T-helper 1 cell treated with Interleukin-12 subunit alpha and Interleukin-12 subunit beta and Interleukin-4 antibody, amounts not matched to agents 30 ng/mL and 1 ng/mL, for 36 hours (primary cell): ENCODE measurements at places on chromosomes 7 and 10. TPM values are rescaled to one million over a fixed set of nuclear protein-coding genes. Genes with fewer than 3 reads are reported as not detected.

Gene ACHE
- total RNA-seq, result 0.17 and 0.42 TPM in 2 replicates

Gene LIPM
- not detected in 2 replicates for total RNA-seq

Gene GLCCI1
- total RNA-seq, result 21.4 and 28.8 TPM in 2 replicates

Gene MIOS
- total RNA-seq, result 27.7 and 29.6 TPM in 2 replicates

Gene CTTNBP2
- not detected in 2 replicates for total RNA-seq

Gene POM121L12
- total RNA-seq, result not detected in 2 replicates

Gene C10orf105
- total RNA-seq, result 0.29 and 0.42 TPM in 2 replicates

Gene ITGB8
- not detected in 2 replicates for total RNA-seq

Gene ARMC10
- 33.2 and 35.2 TPM in 2 replicates for total RNA-seq

Gene VSTM4
- total RNA-seq, result 0.07 and 0.10 TPM in 2 replicates

Gene ZSWIM8
- 112 and 128 TPM in 2 replicates for total RNA-seq

Gene EPHB6
- 6.4 and 7.8 TPM in 2 replicates for total RNA-seq

Gene TAS2R40
- not detected in 2 replicates for total RNA-seq

Gene GIMAP5
- total RNA-seq, result 242 and 253 TPM in 2 replicates

Gene ABCB4
- total RNA-seq, result not detected in 2 replicates

Gene ITIH2
- total RNA-seq, result not detected in 2 replicates

Gene GBX1
- total RNA-seq, result not detected in 2 replicates

Gene KCNH2
- 0.80 and 0.91 TPM in 2 replicates for total RNA-seq

Gene ACSM6
- total RNA-seq, result not detected in 2 replicates

Gene LRIT2
- not detected in 2 replicates for total RNA-seq

Gene PROSER2
- not detected in 2 replicates for total RNA-seq

Gene CDK14
- total RNA-seq, result 0.34 and 0.39 TPM in 2 replicates

Gene FLNC
- total RNA-seq, result 0.02 TPM in 1 of 2 replicates, not detected in the other

Gene ANKRD2
- 0.32 TPM in 1 of 2 replicates, not detected in the other for total RNA-seq

Gene SAP25
- total RNA-seq, result 20.9 and 23.8 TPM in 2 replicates

Gene ALKBH4
- 10.3 and 11.4 TPM in 2 replicates for total RNA-seq

Gene CAV2
- not detected in 2 replicates for total RNA-seq

Gene TMEM176B
- total RNA-seq, result not detected in 2 replicates

Gene PHKG1
- total RNA-seq, result 1.5 and 2.0 TPM in 2 replicates

Gene GATA3
- 59.5 and 62.6 TPM in 2 replicates for total RNA-seq

Gene VWDE
- total RNA-seq, result 3.9 and 4.4 TPM in 2 replicates

Gene FAM3C
- total RNA-seq, result 52.8 and 54.8 TPM in 2 replicates

Gene PITX3
- total RNA-seq, result not detected in 2 replicates

Gene LRRC18
- not detected in 2 replicates for total RNA-seq

Gene COL17A1
- not detected in 2 replicates for total RNA-seq

Gene GFRA1
- total RNA-seq, result not detected in 2 replicates

Gene PRKAG2
- total RNA-seq, result 17.0 and 17.7 TPM in 2 replicates

Gene KAZALD1
- 0.34 and 0.47 TPM in 2 replicates for total RNA-seq
